ENCODE measurements at places on chromosomes 5 and 9.

DNA sequence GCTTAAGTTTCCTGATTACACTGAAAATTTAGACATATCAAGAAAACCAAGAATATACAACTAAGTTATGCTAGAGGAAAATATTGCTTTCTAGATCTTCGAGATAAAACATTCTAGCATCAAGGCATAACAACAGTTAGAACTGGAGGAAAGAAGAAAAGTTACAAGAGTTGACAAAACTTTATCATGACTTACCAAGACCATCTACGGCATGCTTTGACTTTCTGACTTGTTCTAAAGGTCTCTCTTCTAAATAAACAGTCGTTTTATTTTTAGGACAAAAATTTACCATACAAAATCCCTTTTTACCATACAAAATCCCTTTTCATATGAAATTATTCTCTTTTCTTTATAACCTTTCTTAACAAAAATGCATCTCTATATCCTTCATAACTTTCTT, 1110.1 kb upstream of the CDH10 start:
- DNase-seq: no peak

- no peak for DNase-seq
These were observed 168.7 kb upstream of the GNA14 start for GRCh38 chr9:77816641-77817341.

GRCh38 chr9:112247090-112247489, 72.0 kb upstream of the SUSD1 start:
- no peak for DNase-seq

- no peak for DNase-seq
These were observed 5.7 kb downstream of the WHRN start for GRCh38 chr9:114499528-114499927.

DNA sequence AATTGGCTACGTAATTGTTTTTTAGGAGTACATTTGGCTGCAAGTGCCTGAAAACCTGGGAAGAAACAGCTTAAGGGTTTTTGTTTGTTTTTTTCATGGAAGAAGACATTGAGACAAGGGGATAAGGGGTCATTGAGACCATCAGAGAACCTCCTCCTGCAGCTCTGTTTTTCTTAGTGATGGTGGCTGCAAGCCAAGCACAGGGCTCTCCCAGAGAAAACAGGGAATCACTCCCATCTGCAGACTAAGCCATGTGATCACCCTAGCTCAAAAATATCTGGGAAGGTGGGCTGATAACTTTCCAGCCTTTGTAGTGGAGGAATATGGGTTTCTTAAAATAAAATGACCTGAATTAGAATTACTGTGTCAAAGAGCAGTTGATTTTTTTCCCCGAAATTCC, 25.1 kb downstream of the PALM2AKAP2 start:
- DNase-seq: no peak
